ENCODE measurements at places on chromosomes 11 and 22.

DNA sequence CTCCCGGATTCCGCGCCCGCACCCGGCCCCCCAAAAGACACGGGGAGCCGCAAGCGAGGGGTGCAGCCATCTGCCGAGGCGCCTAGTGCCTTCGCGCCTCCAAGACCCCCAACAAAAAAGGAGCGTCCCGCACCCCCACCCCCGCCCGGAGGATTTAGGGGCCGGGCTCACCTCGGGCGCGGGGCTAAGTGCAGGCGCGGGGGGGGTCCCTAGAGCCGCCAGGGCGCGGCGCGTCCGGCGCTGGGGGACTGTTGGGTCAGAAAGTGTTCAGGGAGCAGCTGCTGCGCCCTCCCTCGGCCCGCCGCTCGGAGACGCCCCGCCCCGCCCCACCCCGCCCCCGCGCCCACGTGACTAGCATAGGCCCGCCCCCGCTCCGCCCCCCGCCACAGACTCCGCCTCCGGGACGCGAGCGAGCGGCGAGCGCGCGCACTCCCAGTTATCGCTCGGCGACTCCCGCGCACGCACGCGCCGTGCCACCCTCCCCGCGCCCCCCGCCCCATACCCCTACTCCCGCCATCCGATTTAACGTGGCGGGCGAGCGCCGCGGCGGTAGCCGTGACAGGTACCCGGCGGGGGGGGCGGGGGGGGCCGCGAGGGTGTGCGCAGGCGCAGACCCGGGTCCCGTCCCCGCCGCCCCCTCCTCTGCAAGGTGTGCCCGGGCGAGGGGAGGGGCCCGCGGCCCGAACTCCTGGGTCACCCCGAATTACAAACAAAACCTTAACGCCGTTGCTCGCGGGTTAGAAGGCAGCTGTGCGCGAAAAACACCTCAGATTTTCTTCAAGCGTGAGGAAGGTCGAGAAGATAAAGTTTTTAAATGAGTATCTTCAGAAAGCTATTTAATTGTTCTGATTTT lies 56.2 kb downstream of the KCNJ4 start:
- DNase-seq: peak; percentile 45

- no peak for DNase-seq
Measured at GRCh38 chr11:37849706-37850105, 1251.7 kb upstream of the RAG2 start.

- DNase-seq: no peak
Measured at GRCh38 chr11:6834021-6834420, 11.5 kb upstream of the OR10A5 start.

GRCh38 chr22:32844251-32844650 lies 42.7 kb downstream of the TIMP3 start:
- DNase-seq: no peak

DNA sequence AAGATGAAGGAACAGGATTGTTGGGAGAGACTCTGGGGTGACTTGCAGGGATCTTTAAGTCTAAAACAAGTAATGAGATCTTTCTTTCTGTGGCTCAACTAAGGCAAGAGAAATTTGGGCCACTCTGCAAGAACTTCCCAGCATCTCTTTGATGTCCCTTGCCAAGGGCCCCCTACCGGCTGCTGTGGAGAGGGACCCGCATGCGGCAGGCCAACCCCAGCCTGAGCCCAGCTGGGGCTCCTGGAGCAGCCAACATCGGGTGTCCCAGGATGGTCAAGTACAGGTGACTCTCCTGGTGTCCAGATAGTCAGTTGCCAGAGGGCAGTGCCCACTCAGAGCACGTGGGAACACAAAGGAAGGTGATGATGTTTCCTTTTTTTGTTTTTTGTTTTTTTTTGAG lies 363.2 kb downstream of the TBC1D22A start:
- DNase-seq: no peak

DNA sequence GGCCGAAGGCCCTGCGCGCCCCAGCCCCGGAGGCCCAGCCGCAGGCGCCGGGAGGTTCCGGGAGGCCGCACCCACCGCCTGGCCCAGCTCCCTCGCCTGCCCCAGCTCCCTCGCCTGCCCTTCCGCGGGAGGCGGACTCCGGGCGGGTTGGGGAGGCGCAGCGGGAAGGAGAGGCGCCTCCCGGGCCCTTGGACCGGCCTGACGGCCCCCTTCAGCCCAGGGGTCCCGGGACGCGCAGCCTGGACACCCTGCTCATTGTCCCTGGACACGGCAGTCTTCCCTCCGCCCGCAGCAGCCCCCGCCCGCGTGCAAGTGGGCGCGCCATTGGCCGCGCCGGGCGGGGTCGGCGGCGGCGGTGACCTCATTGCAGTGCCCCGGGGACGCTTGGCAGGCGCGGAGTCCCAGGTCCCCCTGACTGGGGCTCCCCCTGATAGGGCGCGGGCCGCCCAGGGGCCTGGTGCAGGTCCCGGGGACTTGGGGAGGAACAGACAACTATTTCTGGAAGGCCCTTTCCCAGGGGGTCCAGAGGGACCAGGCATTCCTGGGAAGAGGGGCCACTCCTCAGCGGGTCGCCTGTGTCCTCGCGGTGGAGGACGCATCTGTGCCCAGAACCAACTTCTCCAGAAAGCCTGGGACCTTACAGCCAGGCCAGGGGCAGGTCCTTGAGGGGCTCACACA lies 501 bp downstream of the CD151 start:
- DNase-seq: no peak

- no peak for DNase-seq
Measured at GRCh38 chr11:117454564-117454917, 126.9 kb downstream of the CEP164 start.

DNA sequence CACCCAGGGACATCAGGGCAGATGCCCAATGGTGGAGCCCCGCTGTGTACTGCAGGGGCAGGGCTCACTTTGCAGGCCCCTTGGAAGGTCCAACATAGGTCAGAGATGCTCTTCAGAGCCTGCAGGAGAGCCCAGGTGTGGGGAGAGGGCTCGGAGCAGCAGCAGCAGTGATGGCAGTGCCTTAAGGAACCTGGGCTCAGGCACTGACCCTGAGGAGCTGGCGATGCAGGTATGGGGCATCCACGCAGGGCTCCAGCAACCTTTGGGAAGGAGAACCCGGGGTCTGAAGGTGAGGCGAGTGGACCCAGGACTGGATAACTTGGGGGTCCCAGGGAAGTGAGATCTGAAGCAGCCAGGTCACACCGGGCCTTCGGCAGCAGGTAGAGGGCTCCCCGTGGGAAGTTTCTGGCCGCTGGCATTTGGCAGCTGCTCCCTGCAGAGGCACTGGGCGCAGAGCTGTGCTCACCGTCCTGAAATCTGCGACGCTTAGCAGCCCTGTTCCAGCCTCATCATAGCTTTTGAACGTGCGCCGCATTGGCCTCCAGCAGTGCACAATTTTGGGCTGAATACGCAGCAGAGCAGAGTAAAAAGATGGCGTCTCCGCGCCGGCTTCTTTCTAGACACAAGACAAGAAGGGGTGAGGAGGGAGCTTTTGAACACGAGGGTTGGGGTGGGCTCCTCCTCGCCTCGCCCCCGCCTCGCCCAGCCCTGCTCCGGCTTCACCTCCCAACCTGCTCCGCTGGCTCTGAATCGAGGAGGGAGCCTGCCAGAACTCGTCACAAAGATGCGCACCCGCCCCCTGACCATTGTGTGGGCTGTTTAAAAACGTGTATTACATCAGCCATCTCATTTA lies 118.8 kb downstream of the MPPED1 start:
- DNase-seq: no peak

- no peak for DNase-seq
Measured at GRCh38 chr11:134781380-134781866, 369.4 kb upstream of the B3GAT1 start.

- no peak for DNase-seq
Measured at GRCh38 chr11:128726458-128727139, 32.7 kb downstream of the FLI1 start.

GRCh38 chr22:46737105-46737975 lies 712 bp downstream of the CERK start:
- no peak for DNase-seq

- DNase-seq: no peak
Measured at GRCh38 chr11:117068303-117068860, 29.8 kb downstream of the SIK3 start.
